ENCODE measurements at places on chromosomes 7 and 10.
A peak's percentile ranks its signal among the peaks of the same experiment; 100 is the strongest.

- no peak for DNase-seq
Measured at GRCh38 chr10:48733329-48733728, 48.7 kb downstream of the WDFY4 start.

DNA sequence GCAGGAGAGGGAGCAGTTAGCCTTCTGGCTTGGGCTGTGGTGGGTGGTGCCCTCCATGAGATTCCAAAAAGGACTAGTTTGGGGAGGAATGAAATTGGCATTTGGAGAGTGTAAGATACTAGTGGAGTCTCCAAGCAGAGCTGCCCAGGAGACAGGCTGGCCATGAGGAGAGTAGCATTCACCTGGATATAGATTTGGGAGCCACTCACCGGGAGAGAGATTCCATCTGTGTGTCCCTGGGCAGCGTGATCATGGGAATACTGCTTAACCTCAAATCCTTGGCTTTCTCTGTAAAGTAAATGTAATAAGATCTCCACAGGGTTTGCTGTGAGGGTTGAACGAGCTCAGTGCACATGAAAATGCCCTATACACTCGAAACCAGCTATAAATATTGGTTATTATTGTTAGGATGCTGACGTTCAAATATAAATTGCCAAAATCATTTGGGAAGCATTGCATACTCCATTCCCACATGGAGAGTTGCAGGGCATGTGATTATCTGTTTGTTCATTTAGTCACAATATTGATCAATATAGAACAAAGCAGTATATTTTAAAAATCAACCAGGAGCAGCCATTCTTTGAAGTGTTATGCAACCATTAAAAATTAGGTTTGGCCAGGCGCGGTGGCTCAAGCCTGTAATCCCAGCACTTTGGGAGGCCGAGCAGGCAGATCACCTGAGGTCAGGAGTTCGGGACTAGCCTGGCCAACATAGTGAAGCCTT, 143.7 kb downstream of the CUX1 start:
- DNase-seq: no peak

DNA sequence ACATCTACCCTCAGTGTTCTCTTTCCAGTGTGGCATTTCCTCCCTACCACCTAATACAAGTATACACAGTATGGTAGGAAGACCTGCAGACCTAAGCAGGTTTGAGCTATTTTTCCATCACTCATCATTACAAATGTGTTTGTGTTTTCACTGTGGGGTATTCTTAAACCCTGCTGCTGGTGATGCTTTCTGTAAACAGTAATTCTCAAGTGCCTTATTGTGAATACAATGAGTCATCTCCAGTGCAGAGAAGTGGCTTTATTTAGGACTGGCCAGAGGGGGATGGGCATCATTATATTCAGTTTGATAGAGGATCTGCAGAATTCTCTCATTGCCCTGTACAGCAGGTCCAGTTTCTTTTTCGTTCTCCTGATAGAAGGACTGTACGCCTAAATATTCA, 63.7 kb downstream of the GRM8 start:
- no peak for DNase-seq

- no peak for DNase-seq
Measured at GRCh38 chr7:103894656-103895596, 94.5 kb downstream of the RELN start.

- DNase-seq: peak; percentile 40
Measured at GRCh38 chr10:32957341-32958084, 517 bp downstream of the ITGB1 start.

DNA sequence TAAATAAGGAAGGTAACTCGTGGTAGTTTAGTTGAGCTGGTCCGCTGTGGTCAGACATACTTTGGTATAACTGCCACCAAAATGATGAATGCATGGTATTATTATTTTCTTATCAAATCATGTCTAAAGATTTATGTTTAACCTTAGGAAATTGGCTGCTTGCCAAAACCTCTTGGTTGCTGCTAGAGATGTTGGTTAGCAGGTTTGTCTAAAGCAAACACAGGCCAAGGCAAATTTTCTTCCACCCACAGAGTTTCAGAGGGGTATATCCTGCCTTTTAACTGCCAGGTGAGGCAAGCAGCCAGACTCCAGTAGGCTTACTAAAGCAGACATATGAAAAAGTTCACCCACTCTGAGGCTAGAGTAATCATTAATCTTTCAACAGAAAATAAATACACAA, 101.4 kb downstream of the SEMA3E start:
- DNase-seq: peak; percentile 24

DNA sequence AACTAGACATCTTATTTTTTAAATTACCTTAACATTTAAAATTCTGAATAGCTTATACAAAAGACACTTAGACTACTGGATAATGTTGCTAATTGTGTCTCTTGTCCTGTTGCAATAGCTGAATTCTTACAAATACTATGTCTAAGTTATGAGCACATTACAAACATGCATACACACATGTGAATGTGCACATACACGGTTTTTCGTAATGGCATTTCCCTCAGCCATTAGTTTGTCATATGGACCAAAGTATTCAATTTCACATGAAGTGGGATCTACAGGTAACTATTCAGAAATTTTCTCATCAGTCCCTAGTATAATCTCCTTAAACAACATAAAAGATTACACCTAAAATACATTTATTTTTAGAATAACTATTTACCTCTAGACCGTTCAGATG, 178.6 kb upstream of the BET1 start:
- DNase-seq: peak; percentile 21

DNA sequence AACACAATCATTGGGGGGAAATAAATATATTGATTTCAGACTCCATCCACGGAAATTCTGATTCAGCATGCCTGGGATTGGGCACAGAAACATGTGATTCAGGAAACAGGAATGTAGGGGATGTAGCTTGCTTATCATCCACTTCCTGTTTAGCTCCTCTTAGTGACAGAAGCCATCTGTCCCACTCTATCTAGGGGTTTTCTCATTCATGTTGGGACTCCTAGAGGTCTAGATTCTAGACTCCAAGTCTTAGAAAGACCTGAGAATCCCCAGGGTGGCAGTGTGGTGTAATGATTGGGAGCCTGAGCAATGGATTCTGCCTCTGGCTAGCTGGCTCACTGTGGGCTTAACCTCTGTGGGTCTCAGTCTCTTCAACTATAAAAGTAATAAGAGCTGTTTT, 67.9 kb downstream of the CDK1 start:
- peak; percentile 62 for DNase-seq

DNA sequence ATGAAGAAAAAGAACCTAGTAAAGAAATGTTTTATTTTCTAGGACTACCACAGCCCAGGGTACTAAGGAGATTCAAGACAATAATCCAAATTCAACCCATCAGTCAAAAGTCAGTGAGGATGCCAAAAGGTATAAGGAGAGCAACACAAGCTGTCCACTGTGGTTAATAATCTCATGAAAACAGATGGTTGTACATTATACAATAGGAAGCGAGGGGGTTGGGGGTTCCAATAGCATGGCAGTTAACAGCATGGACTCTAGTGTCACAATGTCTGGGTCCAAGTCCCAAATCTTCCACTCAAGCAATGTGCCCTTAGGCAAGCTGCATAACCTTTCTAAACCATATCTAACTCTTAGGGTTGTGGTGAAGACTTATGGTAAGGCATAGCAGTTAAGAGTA, 35.1 kb downstream of the BRAF start:
- no peak for DNase-seq

GRCh38 chr10:70518695-70519094, 40.1 kb downstream of the PALD1 start:
- DNase-seq: no peak

DNA sequence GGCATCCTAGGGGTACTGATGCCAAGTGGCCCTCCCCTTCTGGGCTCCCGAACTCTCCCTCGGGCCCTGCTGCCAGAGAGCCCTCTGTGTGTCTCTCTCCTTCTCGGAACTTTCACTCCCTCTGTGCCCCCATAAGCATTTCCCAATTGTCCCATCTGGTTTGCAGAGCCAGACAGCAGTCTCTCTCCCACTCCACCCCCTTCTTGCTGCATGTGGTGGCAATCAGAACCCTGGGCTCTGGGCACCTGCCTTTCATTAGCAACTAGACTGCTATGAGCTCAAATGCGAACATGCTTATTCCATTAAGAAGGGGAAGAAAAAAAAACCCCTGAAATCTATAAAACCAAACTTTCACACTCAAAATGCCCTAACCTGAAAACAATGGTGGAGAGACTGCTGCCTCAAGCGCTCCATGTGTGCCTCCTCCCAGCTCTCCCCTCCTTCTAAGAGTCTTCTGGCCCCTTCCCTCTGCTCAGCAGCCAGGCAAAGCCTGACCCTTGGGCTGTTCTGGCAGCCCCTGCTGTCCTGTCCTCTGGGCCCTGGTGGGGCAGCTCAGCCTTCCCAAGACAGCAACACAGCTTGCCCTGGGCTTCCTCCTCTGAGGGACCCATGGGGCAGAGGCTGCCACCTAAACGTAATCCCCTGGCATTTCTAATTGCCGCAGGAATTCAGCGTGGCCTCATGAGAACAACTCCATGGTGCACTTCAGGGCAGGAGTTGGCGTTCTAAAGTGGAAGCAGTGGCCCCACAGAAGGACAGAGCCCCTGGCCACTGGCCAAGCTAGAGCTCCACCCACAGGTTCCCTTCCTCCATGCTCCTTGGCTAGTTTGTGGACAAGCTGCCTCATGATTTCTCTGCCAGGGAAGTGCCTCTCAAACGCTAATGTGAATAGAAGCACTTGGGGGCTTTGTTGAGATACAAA, 415.4 kb downstream of the PLXNA4 start:
- peak; percentile 85 for DNase-seq

DNA sequence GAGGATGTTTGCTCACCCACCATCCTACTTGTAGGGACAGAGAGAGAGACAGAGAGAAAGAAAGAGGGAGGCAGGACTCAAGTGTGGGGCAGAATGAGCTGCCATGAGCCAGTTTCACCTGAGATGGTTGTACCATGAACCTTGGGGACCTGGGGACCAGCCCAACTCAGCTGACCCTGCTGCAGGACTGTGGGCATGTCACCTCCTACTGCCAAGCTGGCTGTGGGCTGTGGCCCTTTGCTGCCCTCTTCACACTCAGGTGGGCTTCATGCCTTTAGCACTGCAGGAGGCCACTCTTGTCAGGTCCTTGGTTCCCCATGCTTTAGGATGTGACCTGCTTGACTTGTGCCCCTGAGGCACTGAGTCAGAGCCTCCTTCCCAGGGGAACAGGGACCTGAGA, 108.2 kb upstream of the PCBD1 start:
- DNase-seq: no peak

- DNase-seq: no peak
Measured at GRCh38 chr7:54898659-54899340, 120.0 kb upstream of the EGFR start.

DNA sequence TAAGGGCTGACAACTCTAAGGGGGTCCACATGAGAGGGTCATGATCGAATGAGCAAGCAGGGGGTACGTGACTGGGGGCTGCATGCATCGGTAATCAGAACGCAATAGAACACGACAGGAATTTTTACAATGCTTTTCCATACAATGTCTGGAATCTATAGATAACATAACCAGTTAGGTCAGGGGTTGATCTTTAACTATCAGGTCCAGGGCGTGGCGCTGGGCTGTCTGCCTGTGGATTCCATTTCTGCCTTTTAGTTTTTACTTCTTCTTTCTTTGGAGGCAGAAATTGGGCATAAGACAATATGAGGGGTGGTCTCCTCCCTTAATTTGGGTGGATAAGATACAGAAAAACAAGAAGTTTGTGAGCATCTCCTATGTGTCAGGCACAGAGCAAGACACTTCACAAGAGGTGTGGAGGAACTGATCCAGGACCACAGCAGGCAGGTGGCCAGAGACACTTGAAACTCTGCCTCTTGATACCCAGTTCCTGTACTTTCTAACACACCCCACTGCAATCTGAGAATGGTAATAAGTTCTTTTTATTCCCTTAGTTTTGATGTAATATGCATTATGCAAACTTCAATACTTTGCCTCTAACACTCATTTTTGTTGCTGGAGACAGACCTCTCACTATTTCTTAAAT, 18.0 kb upstream of the MRLN start:
- no peak for DNase-seq

DNA sequence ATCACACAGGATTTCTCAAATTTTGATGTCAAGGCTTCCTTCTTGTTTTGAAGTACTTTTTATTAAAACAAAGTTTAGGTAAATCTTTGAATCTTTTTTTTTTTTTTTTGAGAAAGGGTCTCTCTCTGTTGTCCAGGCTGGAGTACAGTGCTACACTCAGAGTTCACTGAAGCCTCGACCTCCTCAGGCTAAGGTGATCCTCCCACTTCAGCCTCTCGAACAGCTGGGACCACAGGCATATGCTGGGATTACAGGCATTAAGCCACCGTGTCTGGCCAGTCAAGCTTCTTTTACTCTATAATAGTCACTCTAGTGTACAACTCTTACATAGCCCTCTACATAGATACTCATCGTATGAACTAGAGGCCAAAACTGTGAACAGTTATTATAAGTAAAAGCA, 3.4 kb downstream of the RUFY2 start:
- no peak for DNase-seq

GRCh38 chr10:23354630-23355279, 10.2 kb upstream of the C10orf67 start:
- DNase-seq: no peak

GRCh38 chr10:123519861-123520260, 146.3 kb upstream of the GPR26 start:
- no peak for DNase-seq

- DNase-seq: no peak
Measured at GRCh38 chr7:14195079-14195478, 205.6 kb upstream of the ETV1 start.

DNA sequence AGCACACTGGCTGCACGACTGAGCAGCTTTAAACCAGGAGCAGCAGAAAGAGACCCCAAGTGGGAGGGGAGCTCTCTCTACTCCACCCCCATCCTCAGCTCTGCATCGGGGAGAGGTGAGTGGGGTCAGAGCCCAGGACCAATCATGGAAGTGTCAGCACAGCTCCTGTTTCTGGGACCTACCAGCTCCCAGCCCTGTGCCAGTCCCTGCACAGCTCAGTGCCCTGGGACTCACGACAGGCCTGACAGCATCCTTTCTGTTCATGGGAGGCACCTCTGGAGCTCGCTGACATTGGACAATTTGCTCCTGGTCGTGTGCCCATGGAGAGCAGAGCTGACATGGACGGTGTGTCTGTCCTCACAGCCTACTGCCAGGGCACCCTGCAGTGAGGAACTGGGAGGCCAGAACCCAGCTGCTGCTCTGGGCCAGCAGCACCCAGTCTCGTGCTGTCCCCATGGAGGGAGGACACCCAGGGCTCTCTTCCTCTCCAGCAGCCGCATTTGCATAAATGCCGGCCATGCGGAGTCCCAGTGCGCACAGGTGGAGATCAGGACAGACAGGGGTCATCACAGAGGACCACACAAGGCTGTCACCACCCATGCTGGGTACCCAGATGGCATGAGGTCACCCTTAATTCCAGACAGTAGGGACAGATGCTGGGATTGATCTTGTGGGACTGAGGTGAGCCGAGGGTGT, 45.9 kb upstream of the MSMB start:
- DNase-seq: no peak
